ENCODE measurements at places on chromosomes 7 and 10. TPM values are rescaled to one million over a fixed set of nuclear protein-coding genes. Genes with fewer than 3 reads are reported as not detected.

Gene CCDC146
- 2.2 TPM for total RNA-seq

Gene RET
- total RNA-seq, result 2.4 TPM

Gene PPP1R9A
- total RNA-seq, result 1.6 TPM

Gene ANKRD1
- 0.36 TPM for total RNA-seq

Gene MACROH2A2
- total RNA-seq, result 11.8 TPM

Gene RADIL
- 2.3 TPM for total RNA-seq

Gene MKI67
- total RNA-seq, result 7.0 TPM

Gene EEPD1
- total RNA-seq, result 7.9 TPM

Gene COL1A2
- 10,219 TPM for total RNA-seq

Gene ZPBP
- total RNA-seq, result not detected

Gene OR2A12
- total RNA-seq, result not detected

Gene PNLIP
- total RNA-seq, result not detected

Gene OPTN
- total RNA-seq, result 104 TPM

Gene MSS51
- 2.9 TPM for total RNA-seq

Gene UMAD1
- 15.2 TPM for total RNA-seq

Gene TRIM56
- 25.3 TPM for total RNA-seq

Gene MCMBP
- 52.6 TPM for total RNA-seq

All from hair follicle dermal papilla cell (primary cell).